ENCODE measurements at places on chromosomes 16 and 17.

GRCh38 chr17:42067371-42068091 is 17.1 kb upstream of the C17orf113 start:
- peak; percentile 80 for DNase-seq

GRCh38 chr16:48596326-48596725 is 13.7 kb downstream of the N4BP1 start:
- DNase-seq, result no peak

DNA sequence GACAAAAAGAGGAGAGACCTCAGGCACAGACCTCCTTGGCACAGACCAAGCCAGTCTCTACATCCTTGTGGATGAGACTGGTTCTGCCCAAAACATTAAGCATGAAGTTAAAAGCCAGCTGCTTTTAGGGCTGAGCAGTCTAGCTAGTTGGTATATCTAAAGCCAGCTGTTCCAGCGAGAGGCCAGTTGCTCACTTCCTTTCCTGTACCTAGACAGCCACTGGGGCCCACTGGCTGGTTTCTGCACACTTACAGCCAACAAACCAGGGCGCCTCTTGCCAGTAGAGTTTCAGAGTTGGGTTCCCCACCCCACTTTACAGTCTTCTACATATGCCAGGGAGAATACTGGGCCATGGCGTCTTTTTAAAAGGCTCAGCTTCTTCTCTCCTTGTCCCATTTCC is 242.4 kb downstream of the ZFHX3 start:
- no peak for DNase-seq

GRCh38 chr17:59423903-59424302 is 92.4 kb downstream of the YPEL2 start:
- no peak for DNase-seq

DNA sequence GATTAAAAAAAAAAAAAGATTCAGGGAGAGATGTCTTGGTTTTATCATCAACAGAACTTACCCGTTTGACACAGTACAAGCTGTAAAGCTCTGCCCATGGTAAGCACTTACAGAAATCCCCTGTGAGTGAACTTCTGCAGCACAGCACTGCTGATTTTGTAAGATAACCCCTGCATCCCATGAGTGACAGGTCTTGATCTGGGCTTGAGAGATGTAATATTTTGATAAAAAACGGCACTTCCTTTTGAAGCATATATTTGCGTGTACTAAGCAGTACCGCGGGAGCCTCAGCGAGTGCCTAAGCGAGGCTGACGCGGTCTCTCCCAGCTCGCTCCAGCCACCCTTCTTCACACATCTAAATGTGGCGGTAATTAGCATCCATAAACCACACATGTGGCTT is 50.5 kb downstream of the IKZF3 start:
- DNase-seq, result no peak

DNA sequence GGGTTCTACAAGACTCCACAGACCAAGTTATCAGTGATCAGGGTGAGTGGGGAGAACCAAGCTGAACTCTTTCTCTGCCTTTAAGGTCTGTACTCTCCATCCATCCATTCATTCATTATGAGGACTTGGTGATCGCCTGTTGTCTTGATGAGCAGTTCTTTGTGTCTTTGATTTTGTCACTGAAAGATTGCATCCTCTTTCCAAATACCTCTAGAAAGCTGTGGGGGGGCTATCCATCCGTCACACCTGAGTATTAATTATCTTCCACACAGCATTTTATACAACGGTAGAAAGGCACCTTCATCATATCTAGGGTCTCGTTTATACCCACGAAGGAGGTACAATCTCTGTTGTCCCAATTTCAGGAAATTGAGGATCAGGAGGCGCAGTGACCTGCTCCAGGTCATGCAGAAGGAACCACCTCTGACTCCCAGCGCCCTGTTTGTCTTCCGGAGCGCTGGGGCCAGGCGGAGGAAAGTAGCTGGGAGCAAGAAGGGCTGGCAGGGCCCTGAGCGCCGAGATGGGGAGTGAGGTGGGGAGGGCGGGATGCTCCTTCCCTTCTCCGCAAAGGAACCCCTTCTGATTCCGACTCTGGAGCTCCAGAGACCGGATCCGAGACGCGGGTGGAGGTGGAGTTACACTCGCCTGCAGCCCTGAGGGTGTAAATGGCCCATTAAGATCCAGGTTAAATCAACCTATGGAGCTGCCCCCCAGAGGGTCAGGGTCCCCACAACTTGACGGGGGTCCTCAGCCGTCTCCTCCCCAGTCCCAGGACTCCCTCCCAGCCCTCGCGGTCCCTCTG is 605 bp upstream of the ABAT start:
- no peak for DNase-seq
